D341Med (cell line): ENCODE measurements at places on chromosomes 6 and 20.
A peak's percentile ranks its signal among the peaks of the same experiment; 100 is the strongest.

DNA sequence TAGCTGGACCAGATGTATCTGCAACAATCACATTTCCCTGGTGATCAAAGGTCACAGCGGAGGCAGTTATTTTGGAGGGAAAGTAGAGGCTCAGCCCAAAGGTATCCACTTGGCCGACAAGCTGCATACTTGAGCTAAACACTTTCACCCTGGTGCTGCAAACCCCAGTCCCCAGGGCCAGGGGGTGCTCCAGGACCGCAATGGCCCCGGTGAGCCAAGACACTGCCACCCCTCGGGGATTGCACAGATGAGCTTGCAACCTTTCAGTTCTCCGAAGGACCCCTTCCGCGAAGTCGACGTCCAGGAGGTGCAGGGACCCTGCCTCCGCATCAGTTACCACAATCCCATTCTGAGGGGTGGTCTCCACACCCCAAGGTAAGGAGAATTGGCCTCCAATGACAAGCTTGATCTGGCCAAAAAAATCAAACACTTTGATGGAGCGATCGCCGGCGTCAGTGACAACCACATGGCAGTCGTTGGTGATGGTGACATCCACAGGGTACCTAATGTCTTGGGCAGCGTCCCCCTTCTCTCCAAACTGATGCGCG lies 823 bp downstream of the NHLRC1 start:
- peak; percentile 38 for DNase-seq

DNA sequence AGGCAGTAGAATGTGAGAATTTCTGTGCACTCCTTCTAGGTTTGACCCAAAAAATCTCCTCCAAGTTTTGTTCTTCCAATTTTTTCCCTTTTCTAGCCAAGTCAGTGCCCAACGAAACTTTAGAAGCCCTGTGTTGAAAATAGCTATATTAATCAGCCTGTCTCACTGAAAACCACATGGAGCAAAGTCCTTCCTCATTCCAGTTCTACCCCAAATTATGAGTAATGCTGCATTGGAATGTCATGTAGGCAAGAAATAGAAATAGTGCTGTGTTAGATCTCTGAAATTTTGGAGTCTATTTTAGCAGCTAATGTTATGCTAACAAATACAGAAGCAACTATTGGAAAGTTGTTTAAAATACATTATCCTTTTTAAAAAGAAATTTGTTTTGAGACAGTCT lies 725.5 kb downstream of the TBC1D32 start:
- DNase-seq = no peak

DNA sequence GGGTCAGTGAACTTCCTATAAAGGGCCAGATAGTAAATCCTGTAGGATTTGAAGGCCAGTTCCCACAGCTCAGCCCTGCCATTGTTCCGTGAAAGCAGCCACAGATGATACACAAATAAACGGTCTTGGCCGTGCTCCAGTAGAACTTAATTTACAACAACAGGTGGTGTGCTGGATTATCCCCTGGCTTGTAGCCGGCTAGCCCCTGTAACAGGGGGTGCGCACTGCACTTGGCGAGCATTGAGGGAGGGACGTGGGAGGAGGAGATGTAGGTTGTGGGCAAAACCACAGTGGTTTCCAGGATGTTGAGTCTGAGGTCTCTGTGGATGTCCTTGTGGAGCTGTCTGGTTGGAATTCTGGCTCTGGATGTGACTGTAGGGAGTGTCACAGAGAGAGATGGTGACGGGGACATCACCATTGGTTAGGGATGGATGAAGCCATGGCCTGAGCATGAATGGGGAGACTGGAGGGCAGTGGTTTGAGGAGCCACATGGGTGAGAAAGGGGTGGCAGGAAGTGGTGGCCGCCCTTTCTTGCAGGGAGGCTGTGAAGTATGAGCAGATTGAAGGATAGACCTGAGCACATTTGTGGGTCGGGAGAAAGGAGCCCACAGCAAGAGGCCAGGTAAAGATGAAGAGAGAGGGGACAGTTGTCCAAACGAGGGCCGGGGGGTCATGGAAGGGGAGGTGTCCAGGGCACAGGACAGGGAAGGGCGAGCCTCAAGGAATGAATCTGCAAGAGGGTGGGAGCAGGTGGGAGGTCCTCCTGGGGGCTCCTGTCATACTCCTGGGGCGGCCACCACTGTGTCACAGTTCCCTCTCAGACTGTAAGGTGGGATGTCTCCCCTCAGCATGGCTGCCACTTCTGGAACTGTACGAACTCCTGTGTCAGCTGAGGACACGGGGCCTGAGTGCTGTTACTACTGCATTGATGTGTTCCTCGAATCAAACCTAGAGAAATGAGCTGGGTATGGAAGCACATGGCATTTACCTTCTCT lies 53.6 kb downstream of the CDH26 start:
- peak; percentile 56 for DNase-seq

DNA sequence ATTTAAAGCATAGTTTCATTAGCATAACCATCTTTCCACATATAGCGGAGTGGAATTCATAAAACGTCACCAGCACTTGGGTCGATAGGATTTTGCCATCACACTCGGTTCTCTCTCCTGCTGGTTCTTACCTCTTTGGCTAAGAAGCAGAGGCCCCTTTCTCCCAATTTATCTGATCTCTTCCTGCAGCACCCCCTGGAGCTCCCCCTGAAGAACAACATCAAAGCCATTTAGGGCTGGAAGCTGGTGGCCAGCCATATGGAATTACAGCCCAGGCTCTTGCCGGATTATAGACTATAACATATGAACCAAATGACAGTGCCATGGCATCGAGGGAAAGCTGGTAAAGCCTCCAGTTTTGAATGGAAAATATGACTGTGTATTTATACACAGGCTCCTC lies 6.4 kb upstream of the KIF6 start:
- peak; percentile 47 for DNase-seq

GRCh38 chr6:33191383-33192104 lies 723 bp downstream of the COL11A2 start:
- no peak for DNase-seq

DNA sequence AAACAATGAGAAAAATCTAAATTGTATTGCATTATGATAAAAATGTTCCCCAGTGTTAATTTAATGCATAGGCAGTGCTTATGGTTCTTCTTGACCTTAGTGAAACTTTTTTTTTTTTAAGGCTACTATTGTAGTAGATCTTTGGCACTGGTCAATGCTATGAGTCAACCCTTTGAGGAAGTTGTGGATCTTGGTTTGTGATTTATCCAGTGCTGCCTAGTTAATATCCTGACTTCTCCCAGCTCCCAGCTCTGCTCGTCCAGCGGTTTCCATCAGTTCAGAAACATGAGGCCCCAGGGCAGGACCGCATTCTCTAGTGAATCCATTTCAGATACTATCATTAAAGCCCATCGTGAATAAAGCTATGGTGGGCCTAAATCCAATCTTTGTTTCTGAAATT lies 364.5 kb upstream of the JARID2 start:
- no peak for DNase-seq

DNA sequence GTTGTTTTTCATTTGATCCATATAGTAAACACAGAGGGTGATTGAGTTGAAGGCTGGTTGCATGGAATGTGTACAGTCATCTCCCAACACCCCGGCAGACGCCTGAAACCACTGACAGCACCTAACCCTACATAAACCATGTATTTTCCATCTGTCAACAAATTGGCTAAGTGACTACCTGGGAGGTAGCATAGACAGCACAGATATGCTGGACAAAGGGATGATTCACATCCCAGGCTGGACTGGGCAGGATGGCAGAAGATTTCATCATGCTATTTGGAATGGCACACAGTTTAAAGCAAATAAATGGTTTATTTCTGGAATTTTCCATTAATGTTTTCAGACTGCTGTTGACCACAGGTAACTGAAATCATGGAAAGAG lies 4.4 kb upstream of the VIP start:
- DNase-seq = no peak

DNA sequence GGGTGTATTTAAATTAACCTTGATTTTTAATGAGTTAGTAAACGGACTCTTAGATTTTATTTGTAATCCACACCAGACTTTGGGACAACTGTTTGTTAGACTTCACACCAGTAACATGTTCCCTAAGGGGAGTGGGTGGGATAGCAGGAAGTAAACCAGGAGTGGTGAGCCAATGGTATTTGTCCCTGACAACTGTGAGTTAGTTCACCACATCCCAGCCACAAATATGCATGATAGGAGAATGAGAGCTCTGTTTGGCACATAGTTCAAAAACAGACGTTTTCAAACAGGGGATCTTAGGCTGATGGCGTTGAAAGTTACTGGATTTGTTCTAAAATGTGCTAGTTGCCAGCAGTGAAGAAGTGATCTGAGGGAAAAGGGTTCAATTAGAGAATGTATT lies 18.7 kb upstream of the COL10A1 start:
- DNase-seq = no peak

DNA sequence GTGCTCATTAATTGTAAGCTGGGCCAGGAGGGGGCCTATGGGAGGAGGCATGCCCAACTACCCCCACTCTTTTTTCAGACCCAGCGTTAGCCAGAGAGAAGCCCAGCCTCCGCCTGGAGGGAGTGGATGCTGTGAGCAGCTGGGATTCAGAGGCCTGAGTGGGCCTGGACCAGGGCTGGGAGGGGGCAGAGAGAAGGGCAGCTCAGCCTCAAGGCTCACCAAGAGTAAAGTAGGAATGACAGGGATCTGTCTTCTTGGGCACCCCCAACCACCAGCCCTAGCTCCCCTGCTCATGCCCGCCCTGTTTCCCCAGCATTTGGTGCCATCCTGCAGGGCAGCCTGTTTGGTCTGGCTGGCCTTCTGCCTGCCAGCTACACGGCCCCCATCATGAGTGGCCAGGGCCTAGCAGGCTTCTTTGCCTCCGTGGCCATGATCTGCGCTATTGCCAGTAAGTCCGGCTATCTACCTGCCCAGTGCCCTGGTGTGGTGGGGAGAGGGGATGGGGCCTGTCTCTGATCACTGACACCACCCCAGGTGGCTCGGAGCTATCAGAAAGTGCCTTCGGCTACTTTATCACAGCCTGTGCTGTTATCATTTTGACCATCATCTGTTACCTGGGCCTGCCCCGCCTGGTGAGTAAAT lies 6.8 kb downstream of the SLC29A1 start:
- DNase-seq = no peak

DNA sequence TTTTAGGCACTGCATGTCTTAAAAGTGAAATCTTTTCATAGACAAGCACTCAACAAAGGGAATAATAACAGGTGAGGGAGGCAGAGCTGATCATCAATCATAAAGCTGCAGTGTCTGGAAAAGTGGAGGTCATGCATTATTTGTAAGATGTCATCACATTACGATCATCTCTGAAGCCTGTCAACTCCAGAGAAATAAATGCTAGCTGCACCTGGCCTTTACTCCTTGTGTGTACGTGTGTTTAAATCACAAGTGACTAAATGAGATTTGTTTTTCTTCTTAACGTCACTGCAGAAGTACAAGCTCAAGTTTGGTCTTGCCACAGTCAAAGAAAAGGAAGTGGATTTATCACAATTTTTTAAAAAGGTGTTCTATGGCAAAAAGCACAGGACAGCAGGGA lies 275.5 kb upstream of the SGK1 start:
- DNase-seq = no peak

DNA sequence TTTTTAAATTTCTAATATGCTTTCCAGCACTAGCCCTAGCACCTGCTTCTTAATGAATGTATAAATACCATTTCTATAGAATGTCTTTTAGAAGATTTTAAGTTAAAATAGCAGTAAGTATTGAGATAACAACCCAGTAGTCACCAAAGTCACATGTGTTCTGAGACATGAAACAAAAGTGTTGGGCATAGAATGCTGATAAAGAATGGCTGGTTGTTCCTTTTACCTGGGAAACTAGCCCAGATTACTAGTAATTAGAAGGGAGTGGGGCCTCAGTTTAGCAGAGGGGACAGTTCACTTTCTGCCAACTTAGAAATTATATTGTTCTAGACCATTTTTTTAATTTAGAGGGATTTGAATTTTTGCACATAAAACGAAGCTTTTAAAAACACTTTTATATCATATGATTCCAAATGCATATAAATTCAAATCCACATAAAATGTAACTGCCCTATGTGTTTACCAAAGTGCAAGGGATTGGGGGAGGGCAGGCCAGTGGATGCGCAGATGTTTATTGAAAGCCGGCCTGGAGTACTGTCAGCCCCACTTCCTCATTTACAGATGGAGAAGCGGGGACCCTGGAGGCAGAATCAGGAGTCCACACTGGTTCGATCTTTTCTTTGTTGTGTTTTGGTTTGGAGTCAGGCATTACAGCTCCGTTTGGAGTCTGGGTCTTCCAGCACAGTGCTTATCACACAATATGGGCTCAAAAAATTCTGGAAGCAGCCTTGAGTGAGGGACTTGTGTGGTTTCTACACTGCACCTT lies 139.8 kb downstream of the ZDHHC14 start:
- DNase-seq = no peak

DNA sequence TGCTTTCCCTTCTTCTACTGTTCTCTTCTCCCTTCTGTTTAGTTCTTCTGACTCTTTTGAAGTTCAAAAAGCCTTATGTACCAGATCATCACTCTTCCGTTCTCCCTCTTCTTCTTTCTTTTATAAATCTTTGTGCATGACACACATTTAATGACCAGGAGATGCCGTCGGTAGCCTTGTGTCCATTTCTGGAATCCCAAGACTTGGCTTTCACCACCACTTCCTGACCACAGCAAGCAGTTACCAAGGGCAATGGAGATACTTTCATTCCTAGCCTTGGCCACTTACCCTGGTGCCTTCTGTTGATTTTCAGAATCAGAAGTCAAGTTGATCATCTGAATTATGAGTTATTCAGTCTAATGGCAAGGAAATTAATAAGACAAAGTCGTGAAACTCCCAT lies 268.5 kb upstream of the QKI start:
- no peak for DNase-seq

DNA sequence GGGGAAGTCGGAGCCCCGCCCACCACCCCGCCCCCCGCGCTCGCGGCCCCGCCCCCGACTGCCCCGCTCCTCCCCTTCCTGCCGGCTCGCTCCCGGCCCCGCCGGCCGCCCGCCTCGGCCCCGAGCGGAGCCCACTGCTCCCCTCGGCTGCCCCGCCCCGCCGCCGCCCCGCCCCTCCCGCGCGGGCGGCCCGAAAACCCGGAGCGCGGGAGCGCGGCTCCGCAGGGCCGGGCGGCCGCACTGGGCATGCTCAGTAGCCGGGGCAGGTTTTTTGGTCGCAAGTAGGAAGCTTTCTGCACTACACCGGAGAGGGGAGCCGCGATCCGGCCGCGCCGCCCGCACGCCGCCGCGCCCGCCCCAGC lies at the start of gene CDYL:
Gene CDYL (plus strand): TSS at position 274 of the 362 bp plus-strand sequence. CDS start 380 bp downstream, outside the sequence.
- DNase-seq = peak; percentile 99

DNA sequence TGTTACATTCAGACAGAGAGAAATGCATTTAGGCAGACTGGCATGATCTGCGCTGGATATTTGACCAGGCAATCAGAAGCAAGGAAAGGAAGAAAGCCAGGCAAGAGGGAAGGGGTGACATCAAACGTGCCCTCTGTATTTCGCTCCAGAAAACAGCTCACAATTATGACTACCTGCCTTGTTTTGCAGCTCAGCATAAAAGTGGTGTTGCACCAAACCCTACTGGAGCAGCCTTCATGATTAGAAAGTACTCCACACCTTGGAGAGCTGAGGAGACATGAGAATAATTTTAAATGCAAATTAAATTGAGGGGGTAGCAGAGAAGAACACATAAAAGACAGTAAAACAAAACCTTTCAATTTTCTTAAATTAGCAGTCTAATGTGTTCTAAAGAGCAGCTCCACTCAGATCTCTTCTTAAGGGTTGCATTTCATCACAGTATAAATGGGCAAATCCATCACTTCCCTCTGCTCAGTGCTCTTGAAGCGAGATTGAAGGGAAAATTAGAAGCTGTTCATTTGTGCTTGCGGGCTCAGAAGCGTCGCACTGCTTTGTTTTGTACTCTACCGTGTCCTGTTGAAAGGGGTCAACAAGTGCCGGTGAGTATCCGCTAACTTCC lies at the start of gene PHACTR1:
Gene PHACTR1 (plus strand): TSS at position 470 of the 619 bp plus-strand sequence.
- DNase-seq = no peak
